Head of caudate nucleus (tissue), 42 donors: ENCODE measurements at places on chromosomes 5 and 9.

GRCh38 chr9:86454701-86455615, 100.7 kb upstream of the TUT7 start:
- DNase-seq, result no peak

- DNase-seq, result no peak
Observed at GRCh38 chr5:43123887-43124286, 3.2 kb downstream of the ZNF131 start.

DNA sequence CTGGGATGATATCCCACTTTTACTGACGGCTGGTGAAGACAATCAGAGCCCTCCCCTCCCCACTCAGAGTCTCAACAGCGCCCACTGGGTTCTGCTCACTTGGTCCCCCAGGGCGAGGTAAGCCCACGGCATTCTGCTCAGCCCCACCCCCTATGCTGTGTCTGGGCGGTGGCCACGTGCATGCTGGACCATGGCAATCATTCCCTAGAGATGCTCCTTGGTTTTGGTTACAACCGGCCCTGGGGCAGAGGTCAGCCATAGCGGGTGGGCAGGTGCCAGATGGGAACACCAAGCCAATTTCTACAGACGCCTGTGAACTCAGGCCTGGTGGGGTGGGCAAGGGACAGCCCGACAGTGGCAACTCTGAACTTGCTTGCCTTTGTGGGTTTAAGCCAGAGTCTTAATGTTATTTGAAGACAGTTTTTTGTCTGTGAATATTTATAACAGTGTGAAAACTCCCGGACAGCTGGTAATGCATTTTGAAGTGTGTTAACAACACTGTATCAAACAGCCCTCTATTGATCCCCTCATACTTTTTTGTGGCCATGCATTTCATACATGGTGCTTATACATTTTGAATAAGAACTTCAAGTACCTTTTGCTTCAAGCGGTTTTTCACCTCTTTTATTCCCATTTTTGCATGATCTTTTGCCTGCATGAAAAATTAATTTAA, 94.2 kb downstream of the CRB2 start:
- DNase-seq, result no peak

DNA sequence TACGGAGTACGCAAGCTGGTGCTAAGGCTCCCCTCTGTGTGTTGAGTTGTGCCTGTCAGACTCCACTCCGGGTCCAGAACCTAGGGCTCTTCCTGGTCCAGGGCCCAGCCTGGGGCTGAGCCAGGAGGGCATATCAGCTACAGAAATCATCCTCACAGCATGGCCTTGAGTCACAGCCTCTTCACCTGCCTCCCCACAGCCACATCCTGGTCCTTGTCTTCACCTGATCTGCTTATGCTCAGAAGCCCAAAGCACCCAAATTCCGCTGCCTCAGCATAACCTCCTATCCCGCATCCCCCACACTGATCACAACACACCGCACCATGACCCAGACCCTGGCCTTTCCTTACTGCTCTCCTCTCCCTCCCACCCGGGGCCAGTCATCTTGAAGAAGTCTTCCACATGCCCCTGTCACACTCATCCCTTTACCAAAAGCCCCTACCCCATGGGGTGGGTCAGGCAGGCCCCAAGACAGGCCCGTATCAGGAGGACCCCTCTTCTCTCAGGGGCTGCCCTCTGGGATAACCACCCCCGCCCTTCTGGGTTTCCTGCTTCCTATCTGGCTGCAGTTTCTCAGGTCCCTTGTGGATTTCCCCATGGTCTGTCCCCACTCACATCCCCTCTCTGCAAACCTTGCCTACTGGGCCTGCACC, 1.3 kb upstream of the IL3 start:
- DNase-seq, result peak; percentile 1
